ENCODE measurements at places on chromosomes 1 and 21.

GRCh38 chr1:153957744-153958110, 685 bp downstream of the CRTC2 start:
- no peak for DNase-seq

DNA sequence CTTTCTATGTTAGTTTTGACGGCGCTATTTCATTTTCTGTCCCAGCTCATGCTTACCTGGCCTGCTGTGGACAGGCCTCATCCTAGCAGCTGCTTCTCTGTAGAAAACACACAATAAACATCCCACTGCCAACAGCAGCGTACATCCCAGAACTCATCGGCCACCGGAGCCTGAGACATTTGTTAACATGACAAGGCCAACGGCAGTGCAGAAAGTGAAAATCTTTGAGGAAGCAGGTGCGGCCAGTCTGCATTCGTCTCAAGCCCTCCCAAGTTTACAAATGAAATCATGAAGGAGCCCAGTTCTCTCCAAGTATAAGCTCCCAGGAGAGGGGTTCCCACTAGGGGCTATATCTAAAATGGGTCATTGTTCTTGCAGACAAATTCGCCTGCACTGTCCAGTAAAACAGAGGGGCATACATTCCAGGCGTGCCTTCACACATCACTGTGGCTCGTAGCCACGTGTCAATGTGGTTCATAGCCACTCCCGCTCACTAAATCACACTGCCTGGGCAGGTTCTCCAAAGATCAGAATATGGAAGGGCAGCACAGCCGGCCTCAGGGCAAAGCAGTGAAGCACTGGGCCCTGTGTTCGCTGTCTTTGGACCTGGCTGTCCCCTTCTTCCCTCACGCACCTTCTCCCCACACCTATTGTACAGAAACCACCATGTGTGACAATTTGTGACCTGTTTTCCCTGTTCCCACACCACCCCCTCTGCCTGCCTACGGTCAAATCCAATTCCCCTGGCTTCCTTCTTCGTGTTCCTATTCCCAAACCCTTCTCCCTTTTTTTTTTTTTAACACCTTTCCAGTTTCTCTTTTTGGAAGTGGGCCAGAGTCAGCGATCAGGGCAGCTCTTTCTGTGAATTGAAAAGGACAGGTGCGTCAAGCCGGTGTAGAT, 27.0 kb upstream of the ABCG1 start:
- DNase-seq: no peak

- DNase-seq: no peak
Measured at GRCh38 chr1:115228191-115228590, 109.9 kb downstream of the NGF start.

DNA sequence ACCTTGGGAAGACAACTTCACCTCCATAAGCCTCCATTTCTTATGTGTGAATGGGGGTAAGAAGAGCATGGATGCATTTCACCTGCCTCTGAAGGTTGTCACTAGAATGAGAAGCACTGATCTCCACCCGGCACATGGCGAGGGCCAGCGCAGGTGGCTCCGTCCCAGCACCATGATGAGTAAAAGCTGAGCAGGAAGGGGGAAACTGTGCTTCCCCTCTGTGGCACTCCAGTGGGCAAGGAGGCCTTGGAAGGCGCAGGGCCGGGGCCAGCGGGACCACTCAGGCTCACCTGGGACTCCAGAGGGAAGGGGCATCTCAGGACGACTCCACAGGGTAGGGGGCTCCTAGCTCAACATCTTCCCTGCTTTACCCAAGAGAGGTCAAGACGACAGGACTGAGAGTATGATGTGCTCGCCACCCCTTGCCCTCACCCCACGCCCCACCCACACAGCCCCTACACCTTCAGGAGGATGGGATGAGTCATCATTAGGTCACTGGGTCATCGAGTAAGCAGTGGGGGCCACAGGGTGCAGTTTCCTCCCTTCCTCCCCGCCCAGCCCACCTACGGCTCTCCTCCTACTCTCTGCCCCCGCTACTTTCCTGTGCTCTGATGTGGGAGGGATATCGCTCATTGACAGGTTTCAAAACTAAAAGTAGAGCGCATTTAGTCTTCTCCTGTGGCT, 112.1 kb downstream of the HIVEP3 start:
- DNase-seq: no peak

DNA sequence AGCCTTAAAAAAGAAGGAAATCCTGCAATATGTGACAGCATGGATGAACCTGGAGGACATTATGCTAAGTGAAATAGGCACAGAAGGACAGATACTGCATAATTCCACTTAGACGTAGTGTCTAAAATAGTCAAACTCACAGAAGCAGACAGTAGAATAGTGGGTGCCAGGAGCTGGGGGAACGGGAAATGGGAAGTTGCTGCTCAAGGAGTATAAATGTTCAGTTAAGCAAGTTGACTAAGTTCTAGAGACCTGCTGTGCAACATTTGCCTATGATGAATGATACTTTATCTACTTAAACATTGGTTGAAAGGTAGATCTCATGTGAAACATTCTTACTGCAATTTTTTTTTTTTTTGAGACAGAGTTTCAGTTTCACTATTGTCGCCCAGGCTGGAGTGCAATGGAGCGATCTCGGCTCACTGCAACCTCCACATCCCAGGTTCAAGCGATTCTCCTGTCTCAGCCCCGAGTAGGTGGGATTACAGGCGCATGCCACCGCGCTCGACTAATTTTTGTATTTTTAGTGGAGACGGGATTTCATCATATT, 197.8 kb downstream of the HIVEP3 start:
- no peak for DNase-seq

DNA sequence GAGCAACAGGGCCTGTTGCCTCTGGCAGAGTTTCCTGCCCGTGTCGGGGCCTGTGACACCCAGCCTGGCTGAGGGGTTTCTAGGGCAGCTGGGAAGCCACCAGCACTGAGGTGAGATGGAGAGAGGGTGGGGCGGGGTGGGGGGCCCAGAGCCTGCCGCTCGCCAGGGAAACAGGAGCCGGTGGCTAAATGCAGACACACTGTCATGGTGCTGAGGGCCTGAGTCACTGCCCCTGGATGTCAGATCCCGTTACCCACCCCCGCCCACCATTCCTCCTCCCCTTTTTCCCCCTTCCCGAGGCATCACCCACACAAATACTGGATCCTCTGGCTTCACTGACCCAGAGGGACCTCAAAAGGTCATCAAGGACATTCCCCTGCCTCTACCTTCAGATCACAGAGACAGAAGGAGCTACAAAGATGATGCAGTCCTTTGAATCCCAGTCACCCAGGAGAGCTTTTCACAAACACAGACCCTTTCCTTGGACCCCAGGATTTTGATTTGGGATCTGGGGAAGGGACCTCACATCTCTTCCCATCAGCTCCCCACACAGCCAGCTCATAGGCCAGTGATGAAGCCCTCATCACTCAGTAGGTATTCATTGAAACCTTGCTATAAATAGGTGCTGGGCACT, 1.9 kb upstream of the HSPB7 start:
- no peak for DNase-seq
